ENCODE measurements at places on chromosomes 16 and 17.

DNA sequence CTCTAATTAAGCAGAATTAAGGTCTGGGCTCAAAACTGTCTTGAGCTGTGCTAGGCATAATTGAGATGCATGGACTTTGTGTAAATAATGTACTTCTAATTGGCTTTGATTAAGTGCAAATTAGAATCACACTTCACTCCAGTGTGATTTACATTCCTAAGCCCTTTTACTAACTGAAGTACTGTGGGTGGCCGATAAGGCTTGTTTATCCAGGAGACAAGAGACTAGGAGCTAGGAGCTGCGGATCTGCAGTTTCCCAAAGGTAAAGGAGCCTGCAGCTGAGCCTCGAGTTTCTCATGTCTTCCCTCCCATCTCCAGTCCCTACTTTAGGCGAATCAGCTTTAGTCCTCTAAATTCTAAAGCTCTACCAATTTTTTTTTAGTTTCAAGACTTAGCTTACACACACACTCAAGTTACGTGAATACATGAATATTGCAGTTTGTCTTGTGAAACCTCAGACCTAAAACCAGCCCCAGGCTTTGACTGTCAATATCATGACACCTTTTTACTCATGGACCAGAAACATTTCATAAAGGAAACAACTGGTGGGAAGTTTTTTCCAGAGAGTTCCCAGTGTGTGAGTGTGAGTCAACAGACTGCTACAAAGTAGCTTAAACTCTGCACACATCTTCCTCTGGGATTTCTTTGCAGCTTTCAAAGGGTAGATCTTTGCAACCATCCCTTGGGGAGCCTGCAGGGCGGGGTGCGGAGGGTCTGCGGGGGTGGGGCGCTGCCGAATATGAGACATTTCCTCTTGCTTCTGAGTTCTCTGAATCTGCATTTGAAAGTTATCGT lies 113.9 kb upstream of the TBX2 start:
- no peak for DNase-seq

DNA sequence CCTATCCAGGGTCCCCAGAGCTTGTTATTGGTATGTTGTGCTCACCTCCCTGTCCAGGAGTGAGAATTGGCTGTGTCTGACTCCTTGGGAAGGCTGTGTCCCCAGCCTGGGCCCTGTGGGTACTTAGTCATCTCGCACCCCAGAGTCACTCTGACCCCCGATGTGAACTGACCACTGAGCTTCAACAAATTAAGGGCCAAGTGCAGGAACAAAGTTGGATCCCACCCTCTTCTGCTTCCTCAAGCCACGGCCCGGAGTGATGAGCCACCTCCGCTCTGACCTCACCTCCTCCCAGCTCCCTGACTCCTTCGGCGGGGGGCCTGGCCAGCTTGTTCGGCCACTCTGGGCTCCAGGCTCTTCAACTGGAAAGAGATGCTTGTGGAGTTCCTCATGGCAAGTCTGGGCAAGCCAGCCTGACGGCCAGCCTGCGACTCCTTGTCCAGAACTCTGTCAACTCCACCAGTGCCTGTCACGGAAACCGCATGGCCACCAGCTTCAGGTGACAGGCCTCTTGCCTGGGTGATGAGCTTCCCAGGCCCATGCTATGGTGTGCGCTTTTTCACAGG lies 22.3 kb upstream of the MPRIP start:
- DNase-seq = no peak

DNA sequence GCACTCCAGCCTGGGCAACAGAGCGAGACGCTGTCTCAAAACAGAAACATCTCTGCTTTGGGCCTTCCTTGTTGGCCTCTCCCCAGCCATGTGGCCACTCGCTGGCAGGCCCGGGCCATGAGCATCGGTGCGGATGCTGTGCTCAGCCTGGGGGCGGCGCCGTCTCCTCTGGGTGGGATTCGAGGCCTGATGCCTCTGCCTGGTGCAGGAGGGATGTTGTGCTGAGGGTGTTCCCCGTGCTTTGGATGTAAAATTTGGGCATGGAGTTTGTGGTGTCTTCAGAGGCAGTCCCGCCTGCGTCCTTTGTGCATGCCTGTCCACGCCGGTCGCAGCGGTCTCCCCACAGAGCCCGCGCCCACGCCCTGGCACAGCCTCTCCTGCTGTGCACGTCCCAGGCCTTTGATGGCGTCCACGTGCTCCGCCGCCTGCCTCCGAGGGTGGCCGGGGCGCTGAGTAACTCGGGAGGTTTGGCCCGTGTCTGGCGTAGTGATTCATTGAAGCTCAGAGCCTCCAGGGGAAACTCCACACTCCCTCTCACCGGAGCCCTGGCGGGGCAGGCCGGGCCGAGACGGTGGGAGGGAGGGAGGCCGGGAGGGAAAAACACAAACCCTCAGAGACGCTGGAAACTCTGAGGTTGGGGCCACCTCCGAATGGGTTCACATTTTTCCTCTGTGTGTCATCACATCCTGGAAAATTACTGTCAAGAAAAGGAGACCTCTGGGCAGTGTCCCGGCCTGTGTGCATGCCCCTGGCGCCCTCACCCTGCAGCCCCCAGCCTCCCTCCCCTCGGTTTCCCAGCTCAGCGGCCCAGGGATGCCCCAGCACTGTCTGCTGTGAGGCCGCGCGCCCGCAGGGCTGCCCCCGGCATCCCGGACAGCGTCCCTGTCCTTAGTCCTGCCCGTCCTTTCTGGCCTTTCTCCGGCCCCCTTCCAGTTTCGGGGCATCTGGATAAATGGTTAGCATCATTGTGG lies 19.0 kb downstream of the CENPX start:
- peak; percentile 45 for DNase-seq

GRCh38 chr17:74272731-74273201 lies 1.3 kb upstream of the DNAI2 start:
- DNase-seq = no peak

GRCh38 chr16:89583197-89583894 lies 7.8 kb downstream of the CPNE7 start:
- no peak for DNase-seq

DNA sequence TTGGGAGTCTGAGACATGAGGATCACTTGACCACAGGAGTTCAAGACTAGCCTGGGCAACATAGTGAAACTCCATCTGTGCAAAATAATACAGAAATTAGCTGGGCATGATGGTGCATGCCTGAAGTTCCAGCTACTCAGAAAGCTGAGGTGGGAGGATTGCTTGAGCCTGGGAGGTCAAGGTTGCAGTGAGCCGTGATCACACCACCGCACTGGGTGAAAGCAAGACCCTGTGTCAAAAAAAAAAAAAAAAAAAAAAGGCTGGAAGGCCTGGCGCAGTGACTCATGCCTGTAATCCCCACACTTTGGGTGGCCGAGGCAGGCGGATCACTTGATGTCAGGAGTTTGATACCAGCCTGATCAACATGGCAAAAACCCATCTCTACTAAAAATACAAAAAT lies 8.1 kb downstream of the UBN1 start:
- DNase-seq = no peak

GRCh38 chr17:4590981-4591453 lies 6.7 kb downstream of the SMTNL2 start:
- DNase-seq = no peak

DNA sequence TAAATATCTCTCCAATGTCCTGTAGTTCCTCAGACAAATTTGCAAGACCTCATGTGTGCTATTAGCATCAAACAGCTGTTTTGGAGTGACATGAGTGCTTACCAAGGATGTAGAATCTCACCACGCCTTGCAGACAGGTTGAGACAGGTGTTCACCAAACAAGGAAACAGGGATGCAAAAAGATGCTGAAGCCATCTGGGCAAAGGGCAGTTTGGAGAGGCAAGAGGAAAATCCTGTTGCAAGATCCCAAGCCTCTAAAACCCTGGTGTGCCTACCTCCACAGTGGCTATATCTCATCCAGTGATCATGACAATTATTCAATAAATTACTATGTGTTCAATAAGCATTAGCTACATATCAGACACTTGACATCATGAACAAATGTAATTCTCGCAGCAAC lies 373.7 kb downstream of the SOX9 start:
- no peak for DNase-seq

- DNase-seq = no peak
Observed at GRCh38 chr17:6701719-6702118, 11.4 kb downstream of the SLC13A5 start.

GRCh38 chr17:82745524-82745923 lies 6.3 kb upstream of the TBCD start:
- no peak for DNase-seq

GRCh38 chr17:56257075-56257474 lies 103.8 kb downstream of the ANKFN1 start:
- no peak for DNase-seq

- DNase-seq = no peak
Observed at GRCh38 chr17:17844500-17844899, 7.7 kb upstream of the SREBF1 start.

DNA sequence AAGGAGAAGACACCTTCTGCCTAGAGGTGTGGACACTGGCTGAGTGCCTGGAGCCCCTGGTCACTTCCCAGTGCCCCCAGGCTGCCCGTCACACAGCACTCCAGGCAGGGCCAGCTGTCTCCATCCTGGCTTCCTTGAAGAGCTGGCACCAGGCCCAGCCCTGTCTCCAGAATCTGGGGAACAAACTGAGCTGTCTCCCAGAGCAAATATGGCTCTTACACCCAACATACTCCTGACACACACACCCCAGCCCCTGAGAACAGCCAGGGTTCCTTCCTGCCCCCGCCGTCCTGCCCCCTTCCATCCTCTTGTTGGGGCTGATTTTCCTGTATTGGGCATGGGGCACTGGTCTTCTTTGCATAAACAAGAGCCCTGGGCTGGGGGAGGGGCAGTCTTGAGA lies 9.1 kb downstream of the NHERF1 start:
- no peak for DNase-seq

DNA sequence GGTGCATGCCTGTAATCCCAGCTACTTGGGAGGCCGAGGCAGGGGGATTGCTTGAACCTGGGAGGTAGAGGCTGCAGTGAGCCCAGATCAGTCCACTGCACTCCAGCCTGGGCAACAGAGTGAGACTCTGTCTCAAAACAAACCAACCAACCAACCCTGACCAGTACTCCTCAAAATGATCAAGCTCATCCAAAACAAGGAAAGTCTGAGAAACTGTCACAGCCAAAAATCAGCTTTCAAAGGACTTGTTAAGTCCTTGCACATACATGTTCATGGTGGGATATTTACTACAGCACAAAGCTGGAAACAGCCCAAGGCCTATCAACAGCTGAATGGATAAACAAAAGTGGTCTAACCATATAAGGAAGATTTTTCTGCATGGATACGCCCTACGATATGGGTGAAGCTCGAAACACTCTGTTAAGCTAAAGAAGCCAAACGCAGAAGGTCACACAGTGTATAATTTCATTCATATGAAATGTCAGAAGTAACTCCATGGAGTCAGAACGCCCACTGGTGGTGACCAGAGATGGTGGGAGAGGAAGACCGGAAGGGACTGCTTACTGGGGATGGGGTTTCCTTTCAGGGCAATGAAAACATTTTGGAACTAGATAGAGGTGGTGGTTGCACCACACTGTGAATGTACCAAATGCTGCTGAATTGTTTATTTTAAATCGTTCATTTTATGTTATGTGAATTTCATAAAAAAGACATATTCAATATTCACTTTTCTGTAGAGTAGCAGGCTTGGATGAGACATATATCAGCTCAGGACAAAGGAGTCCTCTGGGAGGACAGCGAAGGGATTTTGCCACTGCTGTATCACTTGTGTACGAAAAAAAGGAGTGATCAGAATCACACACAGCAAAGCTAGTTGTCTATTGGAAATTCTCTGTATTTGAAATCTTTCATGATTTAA lies 17.7 kb downstream of the CCL17 start:
- peak; percentile 39 for DNase-seq

DNA sequence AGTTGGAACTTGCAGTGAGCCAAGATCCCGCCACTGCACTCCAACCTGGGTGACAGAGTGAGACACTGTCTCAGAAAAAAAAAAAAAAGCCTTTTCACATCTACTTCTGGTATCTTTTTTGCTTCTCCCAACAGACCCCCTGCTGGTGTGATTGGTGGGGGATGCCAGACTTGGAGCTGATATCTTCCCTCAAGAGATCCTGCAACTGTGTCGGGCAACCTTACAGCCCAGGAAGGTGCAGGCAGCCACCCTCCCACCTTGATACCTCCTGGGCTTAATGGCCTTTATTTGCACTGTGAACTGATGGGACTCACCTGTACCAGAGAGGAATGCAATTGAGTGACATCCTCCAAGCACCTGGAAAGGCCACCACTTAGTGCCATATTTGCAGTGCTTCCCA lies 142.3 kb downstream of the RGS9 start:
- DNase-seq = no peak

- DNase-seq = no peak
Observed at GRCh38 chr16:61030616-61031015, 1005.6 kb downstream of the CDH8 start.

GRCh38 chr17:3157218-3157617 lies 29.9 kb upstream of the OR1G1 start:
- DNase-seq = no peak

DNA sequence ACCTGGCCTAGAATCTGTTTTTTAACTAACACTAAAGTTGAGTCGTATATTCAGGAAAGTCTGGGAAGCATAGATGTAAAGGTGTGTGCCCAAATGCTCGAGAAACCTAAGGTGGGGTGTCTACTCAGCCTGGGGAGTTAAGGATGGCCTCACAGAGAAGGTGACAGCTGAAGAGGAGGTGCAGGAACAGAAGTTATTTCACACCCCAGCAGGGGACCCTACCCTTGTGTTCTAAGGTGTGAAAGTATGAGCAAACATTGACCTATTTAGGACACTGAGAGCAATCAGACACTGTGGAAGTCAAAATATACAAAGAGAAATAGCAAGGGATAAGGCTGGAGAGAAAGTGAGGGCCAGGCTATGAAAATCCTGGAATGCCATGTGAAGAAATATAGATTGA lies 49.0 kb upstream of the DHX40 start:
- DNase-seq = no peak

- peak; percentile 100 for DNase-seq
Observed at GRCh38 chr16:70454222-70455034, at the start of gene FCSK. FCSK (plus strand) TSS chr16:70454595; CDS start chr16:70463191, 8,596 bp downstream.

GRCh38 chr17:13749891-13750235 lies 148.1 kb upstream of the HS3ST3A1 start:
- DNase-seq = no peak
